ENCODE measurements at places on chromosomes 3 and 15.

DNA sequence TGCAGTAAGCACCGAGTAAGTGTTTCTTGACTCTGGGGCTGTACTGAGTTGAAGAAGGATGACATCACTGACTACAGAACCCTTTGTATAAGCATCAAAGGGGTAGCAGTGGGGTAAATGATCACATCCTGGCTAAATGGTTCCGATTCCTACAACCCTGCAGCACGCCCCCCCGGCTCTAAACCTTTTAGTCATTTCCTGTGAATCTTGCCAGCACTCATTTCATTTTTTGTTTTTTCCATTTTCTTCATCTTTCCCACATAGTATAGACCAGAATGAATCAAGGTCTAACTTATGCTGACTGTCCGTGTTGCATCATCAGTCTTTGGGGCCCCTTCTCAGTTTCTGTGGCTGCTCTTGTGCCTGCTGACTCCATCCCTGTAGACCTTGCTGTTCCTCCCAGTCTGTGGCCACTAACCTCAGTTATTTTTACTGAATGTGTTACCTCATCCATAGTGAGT, 383.1 kb upstream of the TPRG1 start:
- DNase-seq = peak; percentile 45

- peak; percentile 45 for DNase-seq
Observed at GRCh38 chr3:143000528-143000927, 842 bp upstream of the U2SURP start.

GRCh38 chr3:123336441-123336851, 112.4 kb downstream of the ADCY5 start:
- no peak for DNase-seq

GRCh38 chr3:66450390-66451022, 50.3 kb downstream of the LRIG1 start:
- peak; percentile 49 for DNase-seq

- DNase-seq = no peak
Observed at GRCh38 chr15:98767692-98768091, 119.4 kb downstream of the IGF1R start.

DNA sequence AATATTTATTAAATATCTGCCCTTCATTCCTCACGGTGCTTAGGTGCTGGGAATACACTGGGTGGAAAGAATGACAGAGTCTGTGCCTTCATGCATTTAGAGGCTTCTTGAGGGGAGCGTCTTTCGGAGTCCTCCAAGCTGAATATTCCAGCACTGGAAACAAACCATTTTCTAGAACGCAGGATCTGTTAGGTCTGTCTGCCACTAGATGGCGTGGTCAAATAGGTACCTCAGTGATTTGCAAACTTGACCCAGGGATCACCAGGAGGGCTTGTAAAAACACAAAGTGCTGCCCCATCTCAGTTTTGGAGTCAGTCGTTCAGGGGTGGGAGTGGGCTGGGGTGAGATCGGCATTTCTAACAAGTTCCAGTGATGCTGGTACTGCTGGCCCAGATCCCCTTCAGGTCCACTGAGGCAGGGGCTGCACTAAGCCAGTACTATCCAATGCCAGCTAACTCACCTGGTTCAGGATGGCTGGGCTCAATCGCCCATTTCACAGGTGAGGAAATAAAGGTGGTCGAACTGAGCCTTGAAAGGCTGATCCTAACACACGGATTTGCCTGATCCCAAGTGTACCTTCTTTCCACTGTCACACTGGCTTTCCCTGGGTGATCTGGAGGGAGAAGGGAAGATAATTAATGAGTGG, 14.8 kb downstream of the ARNT2 start:
- DNase-seq = peak; percentile 66

GRCh38 chr3:125200731-125201139, 11.8 kb downstream of the SLC12A8 start:
- DNase-seq = no peak

DNA sequence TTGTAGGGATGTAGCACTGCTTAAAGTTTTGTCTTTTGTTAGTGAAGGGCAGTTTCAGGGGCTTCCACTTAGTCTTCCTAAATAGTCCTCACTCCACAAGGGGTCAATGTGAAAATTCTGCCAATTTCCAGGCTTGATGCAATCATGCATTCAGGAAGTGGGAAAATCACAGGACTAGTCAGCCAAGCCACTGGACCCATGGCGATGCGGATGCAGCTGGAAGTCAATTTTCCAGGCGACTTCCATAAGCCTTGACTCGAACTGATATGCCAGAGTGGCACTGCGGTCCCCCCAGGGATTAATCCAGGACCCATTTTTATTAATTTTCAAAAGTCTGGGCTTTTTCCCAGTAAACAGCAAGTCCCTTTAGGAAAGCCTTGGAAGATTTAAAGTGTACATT, 26.1 kb downstream of the GBE1 start:
- DNase-seq = no peak

DNA sequence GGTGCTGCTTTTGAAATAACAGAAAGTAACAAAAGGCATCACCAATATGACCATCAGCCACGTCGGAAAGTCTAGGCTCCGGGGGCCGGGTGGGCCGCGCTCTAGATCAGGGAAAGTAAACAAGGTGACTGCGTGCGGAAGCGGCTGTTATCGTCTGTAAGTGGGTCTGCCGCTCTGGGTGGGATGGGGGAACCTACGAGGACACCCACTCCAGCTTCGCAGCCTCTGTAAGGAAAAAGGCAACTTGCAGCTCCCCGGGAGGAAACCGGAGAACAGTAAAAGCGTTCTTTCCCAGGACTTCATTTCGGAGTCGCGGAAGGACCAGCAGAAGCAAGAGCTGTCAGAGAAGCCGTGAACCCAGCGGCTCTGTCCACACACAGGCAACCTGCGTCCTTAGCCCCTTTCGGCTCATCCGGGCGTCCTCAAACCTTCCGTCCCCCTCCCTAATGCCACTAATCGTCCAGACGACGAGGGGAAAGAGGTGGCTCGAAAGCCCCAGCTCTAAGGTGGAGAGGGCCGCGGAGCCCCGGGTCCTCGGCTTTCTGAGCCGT, 461 bp downstream of the XRN1 start:
- DNase-seq = peak; percentile 56

Measured in myocyte (in vitro differentiated cells).